ENCODE measurements at places on chromosomes 2 and 18. TPM values are rescaled to one million over a fixed set of nuclear protein-coding genes. Genes with fewer than 3 reads are reported as not detected.

REG3G gene
- total RNA-seq, result not detected

ECEL1 gene
- not detected for total RNA-seq

PKDCC gene
- total RNA-seq, result not detected

AQP4 gene
- not detected for total RNA-seq

SCYGR4 gene
- not detected for total RNA-seq

SPEG gene
- total RNA-seq, result not detected

VIT gene
- total RNA-seq, result not detected

TP53I3 gene
- total RNA-seq, result 3.4 TPM

NEU4 gene
- not detected for total RNA-seq

TAF4B gene
- total RNA-seq, result 71.1 TPM

CCDC74A gene
- total RNA-seq, result 7.8 TPM

ST8SIA5 gene
- total RNA-seq, result 0.25 TPM

FANCL gene
- total RNA-seq, result 95.8 TPM

UGT1A1 gene
- total RNA-seq, result not detected

ANKRD36B gene
- total RNA-seq, result 69.9 TPM

ERLEC1 gene
- 62.9 TPM for total RNA-seq

Data from Karpas-422 (cell line).